ENCODE measurements at places on chromosomes 3 and 15.

GRCh38 chr3:192597506-192597905, 129.8 kb downstream of the FGF12 start:
- no peak for DNase-seq

DNA sequence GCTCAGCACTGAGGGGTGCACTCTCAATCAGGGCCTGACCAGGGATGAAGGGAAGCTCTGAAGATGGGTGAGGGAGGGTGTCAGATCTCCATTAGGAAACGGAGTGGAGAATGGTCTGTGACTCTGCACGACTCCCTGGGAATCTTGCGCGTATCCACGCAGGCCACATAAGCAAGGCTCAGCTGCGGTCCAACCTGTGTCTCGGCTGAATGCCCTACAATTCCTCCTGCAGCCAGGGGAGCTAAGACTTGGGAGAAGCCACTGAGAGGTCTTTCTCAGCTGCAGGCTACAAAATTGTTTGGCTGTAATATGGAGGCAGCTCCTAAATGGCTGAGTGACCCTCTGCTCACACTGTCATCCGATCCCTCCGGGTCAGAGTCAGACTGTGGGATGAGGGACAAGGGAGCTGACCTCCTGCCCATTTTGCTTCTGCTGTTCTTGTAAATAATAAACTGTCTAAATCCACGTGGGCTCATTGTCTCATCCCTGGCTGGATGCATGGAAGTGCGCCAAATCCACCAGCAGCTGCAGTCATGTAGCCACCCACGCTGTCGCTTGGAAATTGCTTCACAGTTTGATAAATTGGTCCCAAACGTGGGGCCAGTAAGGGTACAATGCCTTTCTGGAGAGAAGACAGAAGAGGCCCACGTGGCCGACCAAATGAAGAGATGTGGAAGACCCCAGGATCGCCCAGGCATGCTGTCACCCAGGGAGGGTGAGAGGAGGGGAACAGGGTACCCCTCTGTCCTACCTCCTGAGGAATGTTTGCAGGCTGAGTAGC, 30.5 kb downstream of the ALS2CL start:
- peak; percentile 15 for DNase-seq

DNA sequence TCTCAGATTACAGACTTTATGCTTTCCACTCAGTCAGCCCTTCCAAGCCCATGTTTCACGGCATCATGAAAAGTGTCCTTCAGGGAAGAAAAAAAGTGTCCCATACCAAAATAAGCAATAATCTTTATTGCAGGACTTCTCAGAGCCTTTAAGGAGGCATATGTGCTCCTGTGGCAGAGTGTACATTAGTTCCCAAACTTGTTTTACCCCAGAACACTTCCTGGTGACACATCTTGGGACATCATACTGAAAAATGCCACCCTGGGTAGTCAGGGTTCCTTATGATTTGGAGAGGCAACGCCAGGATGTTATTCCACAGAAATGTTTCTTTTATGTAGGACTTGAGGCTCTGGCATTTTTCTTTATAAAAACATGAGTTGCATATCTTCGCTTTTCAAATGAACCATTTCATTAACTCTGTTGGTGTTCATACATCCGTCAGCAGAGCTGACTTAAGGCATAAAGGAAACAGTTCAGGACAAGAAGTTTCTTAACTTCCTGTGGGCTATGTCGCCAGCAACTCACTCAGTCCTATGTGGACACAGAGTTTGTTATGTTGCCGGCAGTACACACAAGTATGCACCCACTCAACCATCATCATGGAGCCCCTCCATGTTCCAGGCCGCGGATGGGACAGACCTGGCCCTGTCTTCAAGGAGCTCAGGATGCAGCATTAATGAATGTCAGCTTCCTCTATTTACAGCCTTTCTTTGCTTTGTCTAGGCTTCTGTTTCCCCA, 63.8 kb downstream of the CASR start:
- no peak for DNase-seq

- DNase-seq: no peak
Observed at GRCh38 chr3:13582366-13583250, 33.7 kb downstream of the FBLN2 start.

DNA sequence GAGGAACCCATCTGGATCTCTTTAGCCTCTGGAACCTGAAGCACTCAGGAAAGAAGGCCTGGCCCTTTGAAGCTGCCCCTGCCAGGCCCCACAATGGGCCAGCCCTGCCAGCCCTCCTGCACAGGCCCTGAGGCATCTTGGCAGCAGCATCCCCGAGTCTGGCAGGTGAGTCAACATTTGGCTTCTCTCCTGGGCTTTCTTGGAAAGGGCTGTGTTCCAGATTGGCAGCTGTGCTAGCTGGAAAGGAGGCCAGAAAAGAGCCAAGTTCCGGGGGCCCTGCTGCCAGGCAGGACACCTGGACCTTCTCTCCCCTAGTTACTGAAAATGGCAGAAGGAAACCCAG, 187.2 kb downstream of the SHQ1 start:
- DNase-seq: no peak

GRCh38 chr3:9172851-9173321, 76.6 kb downstream of the SRGAP3 start:
- peak; percentile 31 for DNase-seq

DNA sequence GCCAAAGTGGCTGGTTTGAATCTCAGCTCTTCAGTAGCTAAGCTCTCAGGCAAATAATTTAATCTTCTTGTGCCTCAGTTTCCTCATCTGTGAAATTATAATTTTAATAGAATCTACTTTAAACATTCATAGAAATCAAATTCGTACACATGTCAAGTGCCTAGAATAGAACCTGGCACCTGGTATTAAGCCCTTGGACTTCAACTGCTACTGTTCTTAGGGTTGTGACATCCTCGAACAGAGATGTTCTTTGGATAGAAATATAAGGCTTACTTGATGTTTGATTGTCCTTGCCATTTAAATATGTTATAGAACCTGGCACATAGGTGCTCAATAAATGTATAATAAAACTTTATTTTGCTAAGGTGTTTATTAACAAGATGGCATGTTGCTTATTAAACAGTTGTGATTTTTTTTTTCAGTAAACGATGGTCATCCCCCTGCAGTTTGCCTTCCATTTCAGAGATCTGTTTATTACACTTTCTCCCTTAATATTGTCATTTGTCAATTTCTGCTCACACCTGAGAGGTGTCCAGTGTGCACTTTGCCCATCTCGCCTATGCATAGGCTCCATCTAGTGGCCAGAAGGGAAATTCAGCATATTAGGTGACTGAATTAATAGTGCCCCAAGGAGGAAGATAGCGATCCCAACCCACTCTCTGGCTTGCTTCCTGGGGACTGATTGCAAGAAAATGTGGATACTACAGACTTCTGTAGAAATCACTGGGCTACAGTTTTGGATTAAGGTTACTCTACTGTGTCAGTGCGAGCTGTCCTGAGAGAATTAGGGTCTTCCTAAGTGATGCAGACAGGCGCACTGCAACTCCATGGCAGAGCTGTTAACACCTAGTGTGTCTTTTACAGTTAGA, 10.7 kb downstream of the IGF1R start:
- DNase-seq: no peak

DNA sequence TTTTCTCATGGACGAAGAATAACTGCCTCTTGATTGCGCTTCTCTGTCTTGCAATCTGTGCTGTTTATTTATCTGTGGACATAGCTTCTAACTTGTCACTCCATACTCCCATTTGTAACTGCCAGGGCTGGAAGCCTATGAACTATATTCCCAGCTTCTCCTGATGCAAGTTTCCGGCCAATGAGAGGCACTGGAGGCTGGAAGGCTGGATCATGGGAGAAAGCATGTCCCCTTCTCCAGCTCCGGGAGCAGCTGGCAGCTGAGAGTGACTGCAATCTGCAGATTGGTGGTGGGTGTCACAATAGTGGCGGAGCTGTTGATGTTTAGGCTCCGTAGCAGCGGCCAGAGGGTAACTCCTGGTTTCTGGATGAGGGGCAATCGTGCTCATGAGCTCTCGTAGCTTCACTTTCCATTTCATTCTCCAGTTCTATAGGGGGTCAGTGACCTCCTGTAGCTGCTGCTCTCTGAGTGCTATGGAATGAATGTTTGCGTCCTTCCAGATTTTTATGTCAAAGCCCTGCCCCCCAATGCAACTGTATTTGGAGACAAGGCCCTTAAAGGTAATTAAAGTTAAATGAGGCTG, 35.7 kb upstream of the PCSK6 start:
- no peak for DNase-seq

DNA sequence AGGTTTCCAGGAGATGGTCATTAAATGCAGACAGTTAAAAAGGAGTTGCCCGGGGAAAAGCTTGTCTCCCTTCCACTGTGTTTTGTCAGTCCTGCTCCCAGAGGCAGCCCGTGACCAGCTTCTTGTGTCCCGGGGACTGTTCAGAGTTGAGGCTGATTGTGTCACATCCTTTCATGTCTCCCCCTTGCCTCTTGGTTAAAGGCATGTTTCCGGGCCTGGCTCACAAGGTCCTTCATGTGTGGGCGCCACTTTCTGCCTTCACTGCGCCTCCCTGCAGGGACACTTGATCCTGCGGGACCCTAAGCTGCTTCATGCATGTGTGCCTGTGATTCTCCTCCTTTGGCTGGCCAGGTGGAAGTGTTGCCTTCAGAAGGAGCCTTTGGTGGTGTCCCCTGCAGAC, 9.2 kb downstream of the CHCHD6 start:
- no peak for DNase-seq

GRCh38 chr3:46996689-46997452, 17.4 kb downstream of the NBEAL2 start:
- DNase-seq: no peak

DNA sequence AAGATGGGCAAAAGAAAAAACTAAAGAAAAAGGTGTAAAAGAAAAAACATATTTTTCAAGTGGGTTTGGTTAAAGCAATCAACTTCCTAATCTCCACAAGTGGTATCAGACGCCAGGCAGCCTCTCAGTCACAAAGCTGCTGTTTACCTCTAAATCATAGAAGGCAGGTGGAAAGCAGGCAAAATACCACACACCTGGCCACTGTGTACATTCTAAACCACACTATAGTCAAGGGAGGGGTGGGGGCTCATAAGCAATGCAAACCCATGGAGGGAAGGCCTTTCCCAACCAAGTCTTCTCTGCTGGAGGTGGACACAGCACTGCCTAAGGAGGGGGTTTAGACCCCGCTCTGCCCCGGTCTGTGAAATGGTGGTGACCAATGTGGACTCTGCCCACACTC, 50.4 kb downstream of the MCF2L2 start:
- DNase-seq: no peak

DNA sequence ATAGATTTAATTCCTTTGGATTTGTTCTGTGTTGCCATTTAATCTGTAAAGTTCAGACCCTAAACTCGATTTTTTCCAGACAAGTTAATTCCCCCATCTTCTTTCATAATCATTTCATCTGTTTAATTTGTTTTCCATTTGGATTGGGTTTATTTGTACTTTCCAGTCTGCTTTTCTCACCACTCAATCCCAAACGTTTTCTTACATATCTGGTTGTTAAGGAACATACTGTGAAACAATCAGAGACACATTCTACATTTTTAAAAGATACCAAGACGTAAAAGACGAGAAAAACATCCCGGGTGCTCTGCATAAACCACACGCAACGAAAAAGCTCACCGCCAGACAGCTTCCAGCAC, 13.0 kb upstream of the ONECUT1 start:
- DNase-seq: no peak

GRCh38 chr15:57444877-57445513, 68.7 kb downstream of the CGNL1 start:
- DNase-seq: no peak

- DNase-seq: no peak
Observed at GRCh38 chr3:78781351-78781750, 986.4 kb downstream of the ROBO1 start.

- DNase-seq: no peak
Observed at GRCh38 chr3:150107429-150108175, 136.9 kb upstream of the PFN2 start.

GRCh38 chr3:71064956-71065763, 518.4 kb downstream of the FOXP1 start:
- DNase-seq: peak; percentile 60
